ENCODE measurements at places on chromosomes 6 and 20. TPM values are rescaled to one million over a fixed set of nuclear protein-coding genes. Genes with fewer than 3 reads are reported as not detected.

The LY6G5C gene
- 2.2 TPM for total RNA-seq

The STMND1 gene
- not detected for total RNA-seq

The ENPP5 gene
- total RNA-seq, result 0.08 TPM

The E2F3 gene
- total RNA-seq, result 24.3 TPM

The DTD1 gene
- 20.9 TPM for total RNA-seq

The OOEP gene
- total RNA-seq, result 0.24 TPM

The BIRC7 gene
- total RNA-seq, result not detected

The TUBB1 gene
- total RNA-seq, result not detected

The ACTL10 gene
- total RNA-seq, result 4.9 TPM

The HSPA12B gene
- not detected for total RNA-seq

The DNAAF9 gene
- 1.4 TPM for total RNA-seq

The AKIRIN2 gene
- 46.1 TPM for total RNA-seq

The SLC24A3 gene
- not detected for total RNA-seq

The SPAG4 gene
- 3.2 TPM for total RNA-seq

The RRAGD gene
- 12.4 TPM for total RNA-seq

The GGTLC1 gene
- total RNA-seq, result not detected

The LGSN gene
- total RNA-seq, result not detected

The SLC17A3 gene
- not detected for total RNA-seq

The RFX6 gene
- total RNA-seq, result not detected

The EGFL8 gene
- total RNA-seq, result 11.1 TPM

The BFSP1 gene
- total RNA-seq, result 0.53 TPM

The METTL24 gene
- not detected for total RNA-seq

The FHL5 gene
- total RNA-seq, result not detected

The ATF6B gene
- total RNA-seq, result 125 TPM

The SGK2 gene
- 0.63 TPM for total RNA-seq

The TPMT gene
- 5.3 TPM for total RNA-seq

The FOXC1 gene
- not detected for total RNA-seq

The FAM120B gene
- total RNA-seq, result 27.5 TPM

The EYA2 gene
- not detected for total RNA-seq

The LINC00237 gene
- not detected for total RNA-seq

The FAM184A gene
- 5.4 TPM for total RNA-seq

The PPP1R16B gene
- total RNA-seq, result 78.0 TPM

The RAMACL gene
- 0.36 TPM for total RNA-seq

The KIF6 gene
- not detected for total RNA-seq

The KCNK16 gene
- not detected for total RNA-seq

The DIDO1 gene
- 78.5 TPM for total RNA-seq

The NKAIN4 gene
- not detected for total RNA-seq

The NFATC2 gene
- total RNA-seq, result 59.0 TPM

The TLDC2 gene
- not detected for total RNA-seq

The TIAM2 gene
- total RNA-seq, result 4.6 TPM

The MCHR2 gene
- total RNA-seq, result not detected

The SFTA2 gene
- not detected for total RNA-seq

The REM1 gene
- total RNA-seq, result not detected

The TFAP2C gene
- not detected for total RNA-seq

The COL11A2 gene
- total RNA-seq, result 0.50 TPM

The MAP3K4 gene
- 49.2 TPM for total RNA-seq

The NKAPL gene
- total RNA-seq, result not detected

The CAP2 gene
- not detected for total RNA-seq

The HLA-C gene
- 1,205 TPM for total RNA-seq

The DHX35 gene
- 8.3 TPM for total RNA-seq

The ADISSP gene
- total RNA-seq, result 24.4 TPM

The VSTM2L gene
- not detected for total RNA-seq

The ZNF165 gene
- 0.81 TPM for total RNA-seq

Measured in activated naive CD4-positive, alpha-beta T cell treated with anti-CD3 and anti-CD28 coated beads, Interleukin-2, amount 10 ng/mL, durations not matched to agents 5 hours and 36 hours (primary cell).